T-cell (primary cell): ENCODE measurements at places on chromosomes 5 and 9.

DNA sequence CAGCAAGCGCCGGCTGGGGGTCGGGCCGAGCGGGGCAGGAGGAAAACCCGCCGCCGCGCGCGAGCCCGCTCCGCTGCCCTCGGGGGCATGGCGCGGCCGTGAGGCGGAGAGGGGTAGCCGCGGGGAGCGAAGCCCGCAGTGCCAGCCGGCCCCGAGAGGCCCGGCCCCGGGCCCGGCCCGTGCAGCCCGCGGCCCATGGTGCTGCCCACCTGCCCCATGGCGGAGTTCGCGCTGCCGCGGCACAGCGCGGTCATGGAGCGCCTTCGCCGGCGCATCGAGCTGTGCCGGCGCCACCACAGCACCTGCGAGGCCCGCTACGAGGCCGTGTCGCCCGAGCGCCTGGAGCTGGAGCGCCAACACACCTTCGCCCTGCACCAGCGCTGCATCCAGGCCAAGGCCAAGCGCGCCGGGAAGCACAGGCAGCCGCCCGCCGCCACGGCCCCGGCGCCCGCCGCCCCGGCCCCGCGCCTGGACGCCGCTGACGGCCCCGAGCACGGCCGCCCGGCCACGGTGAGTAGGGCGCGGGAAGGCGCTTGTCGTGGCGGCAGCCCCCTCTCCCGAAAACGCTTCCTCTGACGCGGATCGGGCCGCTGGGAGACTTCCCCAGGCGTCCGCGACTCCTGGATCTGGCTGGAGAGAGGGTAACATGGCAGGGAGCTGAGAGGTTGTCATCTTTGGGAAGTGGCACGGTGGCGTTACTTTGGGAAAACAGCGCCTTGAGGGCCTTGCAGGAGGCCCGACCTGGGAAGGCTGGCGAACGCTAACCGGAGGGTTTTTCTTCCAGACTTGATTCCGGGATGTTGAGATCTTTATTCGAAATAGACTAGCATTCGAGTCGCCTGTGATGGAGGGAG is 523 bp downstream of the MAML1 start:
- no peaks in the 10 kb centered on the region for H3K36me3 ChIP-seq
- DNase-seq: peak; percentile 38
- no peaks in the 10 kb centered on the region for H3K27me3 ChIP-seq
- H3K27ac ChIP-seq: peak overlapping the region; percentile 56
- H3K4me1 ChIP-seq: peaks cover 42% of the 10 kb centered on the region
- peak overlapping the region; percentile 76 for H3K4me3 ChIP-seq

- no peaks in the 10 kb centered on the region for H3K27me3 ChIP-seq
- H3K4me3 ChIP-seq: no peak overlapping the region
- DNase-seq: no peak
- H3K4me1 ChIP-seq: no peaks in the 10 kb centered on the region
- H3K27ac ChIP-seq: no peak overlapping the region
These were observed 82.4 kb upstream of the TAS2R1 start for GRCh38 chr5:9712506-9712905.

DNA sequence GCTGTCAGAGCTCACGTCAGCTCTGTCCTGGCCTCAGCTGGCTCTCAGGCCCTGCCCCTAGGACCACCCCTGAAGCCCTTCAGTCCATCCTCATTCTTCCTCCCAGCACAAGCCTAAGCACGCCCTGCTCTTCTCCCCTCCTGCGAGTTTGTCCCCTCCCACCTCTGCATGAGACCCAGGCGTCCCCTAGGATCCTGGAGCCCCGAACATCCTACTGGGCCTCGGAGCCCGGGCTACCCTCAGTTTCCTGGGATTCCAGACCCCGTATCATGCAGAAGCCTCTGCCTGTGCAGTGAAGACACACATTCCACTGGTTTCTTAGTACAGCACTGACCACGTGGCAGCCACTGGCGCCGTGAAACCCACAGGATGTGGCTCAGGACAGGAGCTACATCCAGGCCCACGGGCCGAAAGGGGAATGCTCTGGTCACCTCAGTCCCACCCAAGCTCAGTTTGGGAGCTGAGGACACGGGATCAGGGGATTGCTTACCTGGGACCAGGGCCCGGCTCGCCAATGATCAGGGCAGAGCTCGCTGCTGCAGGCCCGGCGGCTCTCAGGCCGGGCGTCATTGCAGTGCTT is 64.2 kb downstream of the ZNF354C start:
- no peaks in the 10 kb centered on the region for H3K36me3 ChIP-seq
- peaks cover 11% of the 10 kb centered on the region for H3K27me3 ChIP-seq

DNA sequence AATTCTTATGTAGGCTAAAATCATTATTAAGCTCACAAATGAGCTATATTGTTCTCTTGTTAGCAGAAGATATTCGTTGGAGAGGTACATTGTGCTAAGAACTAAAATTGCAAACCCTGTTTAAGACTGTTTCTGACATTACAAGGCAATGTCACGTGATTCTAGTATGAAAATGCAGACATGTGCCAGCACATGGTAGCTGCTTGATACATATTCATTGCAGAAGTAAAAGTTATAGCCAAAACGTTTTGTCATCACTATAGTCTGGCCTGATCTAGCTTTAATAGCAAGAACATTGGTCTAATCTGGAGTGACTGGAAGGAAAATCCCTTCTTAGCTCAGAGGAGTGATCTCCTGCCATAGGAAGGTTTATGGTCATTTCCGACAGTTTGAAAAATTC is 144.7 kb downstream of the CFAP90 start:
- DNase-seq: no peak
- no peak overlapping the region for H3K4me3 ChIP-seq
- peaks cover 4% of the 10 kb centered on the region for H3K27me3 ChIP-seq

- no peak for DNase-seq
- H3K36me3 ChIP-seq: no peaks in the 10 kb centered on the region
- no peaks in the 10 kb centered on the region for H3K4me1 ChIP-seq
- no peak overlapping the region for H3K4me3 ChIP-seq
These were observed 85.7 kb downstream of the TNC start for GRCh38 chr9:115032296-115032695.

DNA sequence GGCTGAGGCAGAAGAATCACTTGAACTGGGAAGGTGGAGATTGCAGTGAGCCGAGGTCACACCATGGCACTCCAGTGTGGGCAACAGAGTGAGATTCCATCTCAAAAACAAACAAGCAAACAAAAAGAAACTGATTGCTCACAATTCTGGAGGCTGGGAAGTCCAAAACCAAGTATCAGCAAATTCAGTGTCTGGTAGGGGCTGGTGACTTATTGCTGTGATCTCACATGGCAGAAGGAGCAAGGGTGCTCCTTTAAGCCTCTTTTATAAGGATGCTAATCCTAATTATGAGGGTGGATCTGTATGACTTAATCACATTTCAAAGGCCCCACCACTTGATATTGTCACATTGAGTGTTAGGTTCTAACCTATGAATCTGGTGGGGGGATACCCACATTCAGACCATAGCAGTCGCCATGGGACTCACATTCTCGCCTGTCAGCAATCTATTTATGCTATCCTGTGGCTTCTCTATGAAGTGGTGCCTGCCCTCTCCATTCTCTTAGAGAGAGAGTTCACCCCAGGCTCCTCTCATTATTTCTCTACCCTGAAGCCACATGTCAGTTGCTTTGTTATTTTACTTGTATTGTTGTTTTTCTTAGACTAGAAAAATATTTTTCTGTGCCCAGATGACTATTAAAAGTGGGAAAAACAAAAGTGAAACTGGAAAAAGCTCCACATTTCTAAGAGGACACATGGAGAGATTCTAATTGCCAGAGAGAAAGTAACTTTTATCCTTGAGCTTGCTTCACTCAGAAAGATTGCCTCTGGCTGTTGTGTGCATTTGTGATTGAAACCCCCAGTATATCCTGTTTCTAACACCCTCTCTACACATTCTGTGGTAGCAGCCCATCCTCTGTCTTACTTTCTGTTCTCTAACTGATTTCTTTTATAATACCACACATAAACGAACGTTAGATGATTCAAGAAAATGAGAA is 18.8 kb upstream of the PRLR start:
- no peaks in the 10 kb centered on the region for H3K4me1 ChIP-seq
- no peak overlapping the region for H3K27ac ChIP-seq
- DNase-seq: no peak
- H3K36me3 ChIP-seq: no peaks in the 10 kb centered on the region
- no peaks in the 10 kb centered on the region for H3K27me3 ChIP-seq

DNA sequence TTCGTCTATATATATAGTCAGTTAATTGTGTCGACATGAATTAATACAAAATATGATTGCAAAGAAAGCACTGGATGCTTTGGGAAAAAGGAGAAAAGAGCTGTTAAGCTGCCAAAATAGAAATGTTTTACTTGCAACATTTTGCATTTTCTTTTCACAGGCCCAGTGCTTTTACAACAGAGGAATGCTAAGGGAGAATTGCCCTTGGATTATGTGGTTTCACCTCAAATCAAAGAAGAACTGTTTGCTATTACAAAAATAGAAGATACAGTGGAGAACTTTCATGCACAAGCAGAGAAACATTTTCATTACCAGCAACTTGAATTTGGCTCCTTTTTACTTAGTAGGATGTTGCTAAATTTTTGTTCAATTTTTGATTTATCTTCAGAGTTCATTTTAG is 76.2 kb downstream of the SLF1 start:
- no peaks in the 10 kb centered on the region for H3K27me3 ChIP-seq
- peaks cover 5% of the 10 kb centered on the region for H3K36me3 ChIP-seq
- H3K4me3 ChIP-seq: no peak overlapping the region

GRCh38 chr5:178230879-178231538 is 1.6 kb downstream of the PHYKPL start:
- no peak for DNase-seq
- no peak overlapping the region for H3K4me3 ChIP-seq
- no peaks in the 10 kb centered on the region for H3K27me3 ChIP-seq
- H3K36me3 ChIP-seq: peaks cover 42% of the 10 kb centered on the region

DNA sequence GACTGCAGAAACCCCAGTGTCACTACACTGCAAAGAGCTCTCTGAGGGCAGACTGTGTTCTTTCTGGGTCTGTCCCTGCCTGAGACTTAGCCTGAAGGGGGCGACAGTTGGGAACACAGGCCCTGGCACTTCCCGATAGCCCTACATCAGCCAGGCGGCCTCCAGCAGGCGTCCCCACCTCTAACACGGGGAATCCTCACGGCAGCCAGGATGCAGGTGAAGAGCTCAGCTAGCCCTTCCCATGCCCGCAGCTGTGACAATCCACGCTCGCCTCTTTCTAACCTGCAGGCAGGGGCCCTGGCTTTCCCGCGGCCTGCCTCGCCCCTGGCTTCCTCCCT is 5.9 kb downstream of the MED22 start:
- no peaks in the 10 kb centered on the region for H3K27me3 ChIP-seq
- peaks cover 41% of the 10 kb centered on the region for H3K4me1 ChIP-seq
- no peak overlapping the region for H3K27ac ChIP-seq
- no peak overlapping the region for H3K4me3 ChIP-seq

DNA sequence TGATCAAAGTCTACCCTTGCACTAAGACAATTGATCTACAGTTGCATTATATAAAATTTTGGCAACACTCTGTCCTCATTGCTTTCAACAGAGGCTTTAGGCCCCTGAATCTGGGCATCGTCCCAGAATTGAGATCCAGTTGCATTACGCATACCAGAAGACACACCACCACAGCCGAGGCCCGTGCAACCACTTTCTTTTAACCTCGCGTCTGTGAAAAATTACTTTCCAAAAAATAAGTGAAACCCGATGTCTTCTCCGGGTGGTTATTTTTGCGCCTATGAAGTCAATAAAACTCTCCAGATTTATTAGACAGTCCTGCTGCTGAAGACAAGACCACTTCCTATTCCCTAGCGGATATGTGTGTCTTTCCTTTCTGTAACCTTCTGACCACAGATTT is 52.1 kb upstream of the NFIB start:
- H3K4me3 ChIP-seq: no peak overlapping the region
- no peak overlapping the region for H3K27ac ChIP-seq
- H3K36me3 ChIP-seq: no peaks in the 10 kb centered on the region
- no peaks in the 10 kb centered on the region for H3K27me3 ChIP-seq
- DNase-seq: no peak
- H3K4me1 ChIP-seq: no peaks in the 10 kb centered on the region

- peaks cover 2% of the 10 kb centered on the region for H3K36me3 ChIP-seq
- no peak overlapping the region for H3K4me3 ChIP-seq
- H3K27me3 ChIP-seq: no peaks in the 10 kb centered on the region
- no peak for DNase-seq
- H3K4me1 ChIP-seq: no peaks in the 10 kb centered on the region
These were observed 186.0 kb downstream of the WDR70 start for GRCh38 chr5:37565062-37565670.

- no peaks in the 10 kb centered on the region for H3K27me3 ChIP-seq
- H3K4me1 ChIP-seq: no peaks in the 10 kb centered on the region
- H3K27ac ChIP-seq: no peak overlapping the region
- no peaks in the 10 kb centered on the region for H3K36me3 ChIP-seq
These were observed 13.8 kb upstream of the ERGIC1 start for GRCh38 chr5:172820046-172820767.

- no peaks in the 10 kb centered on the region for H3K36me3 ChIP-seq
- H3K4me1 ChIP-seq: no peaks in the 10 kb centered on the region
- DNase-seq: no peak
- H3K4me3 ChIP-seq: no peak overlapping the region
- peaks cover 14% of the 10 kb centered on the region for H3K27me3 ChIP-seq
These were observed 9.3 kb upstream of the WWC1 start for GRCh38 chr5:168282120-168282519.

GRCh38 chr5:87120518-87121303 is 147.0 kb upstream of the RASA1 start:
- peak overlapping the region; percentile 60 for H3K27ac ChIP-seq
- no peaks in the 10 kb centered on the region for H3K36me3 ChIP-seq
- peaks cover 18% of the 10 kb centered on the region for H3K4me1 ChIP-seq
- no peak for DNase-seq

DNA sequence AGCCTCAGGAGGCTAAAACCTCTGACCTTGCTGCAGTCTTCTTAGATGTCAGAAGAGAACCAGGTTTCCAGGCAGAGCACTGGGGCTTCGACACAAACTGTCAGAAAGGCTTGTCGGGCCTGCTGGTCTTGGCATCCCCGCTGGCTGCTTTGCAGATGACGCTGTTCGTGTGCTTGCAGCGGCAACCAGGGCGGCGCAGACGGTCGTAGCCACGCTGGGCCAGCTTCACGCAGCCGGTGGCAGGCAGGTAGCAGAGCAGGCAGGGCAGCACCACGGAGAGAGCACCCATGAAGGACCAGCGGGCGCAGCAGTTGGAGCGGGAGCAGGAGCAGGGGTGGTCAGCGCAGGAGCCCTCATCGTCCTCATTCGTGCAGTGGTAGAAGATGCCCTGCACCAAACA is 10.7 kb downstream of the SPRY4 start:
- no peak overlapping the region for H3K4me3 ChIP-seq
- no peak overlapping the region for H3K27ac ChIP-seq
- no peaks in the 10 kb centered on the region for H3K36me3 ChIP-seq
- DNase-seq: no peak
- H3K27me3 ChIP-seq: peaks cover 21% of the 10 kb centered on the region
- H3K4me1 ChIP-seq: peaks cover 15% of the 10 kb centered on the region

DNA sequence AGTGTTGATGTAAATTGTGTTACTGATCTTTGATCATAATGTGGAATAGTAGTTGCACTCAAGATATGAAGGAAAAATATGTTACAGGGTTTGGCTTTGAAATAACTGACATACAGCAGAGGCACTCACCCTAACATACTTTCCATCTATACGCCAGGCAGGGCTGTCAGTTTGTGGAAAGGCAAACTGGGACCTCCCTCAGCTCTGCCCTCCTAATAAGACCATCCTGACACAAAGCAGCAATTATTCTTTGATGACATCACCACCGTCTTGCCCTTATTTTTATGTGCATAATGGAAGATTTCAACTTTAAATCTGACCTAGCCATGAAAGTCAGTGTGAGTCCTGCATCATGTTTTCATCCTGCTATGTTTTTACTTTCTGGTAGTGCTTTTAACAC is 42.9 kb downstream of the ITGA1 start:
- no peaks in the 10 kb centered on the region for H3K4me1 ChIP-seq
- H3K27ac ChIP-seq: no peak overlapping the region
- no peaks in the 10 kb centered on the region for H3K27me3 ChIP-seq
- H3K36me3 ChIP-seq: no peaks in the 10 kb centered on the region
- no peak overlapping the region for H3K4me3 ChIP-seq
- DNase-seq: no peak
